Stimulated activated CD4-positive, alpha-beta T cell treated with anti-CD3 and anti-CD28 coated beads, Interleukin-15, amount 100 ng/mL, for 1 hour (primary cell): ENCODE measurements at places on chromosomes 1 and 21.

DNA sequence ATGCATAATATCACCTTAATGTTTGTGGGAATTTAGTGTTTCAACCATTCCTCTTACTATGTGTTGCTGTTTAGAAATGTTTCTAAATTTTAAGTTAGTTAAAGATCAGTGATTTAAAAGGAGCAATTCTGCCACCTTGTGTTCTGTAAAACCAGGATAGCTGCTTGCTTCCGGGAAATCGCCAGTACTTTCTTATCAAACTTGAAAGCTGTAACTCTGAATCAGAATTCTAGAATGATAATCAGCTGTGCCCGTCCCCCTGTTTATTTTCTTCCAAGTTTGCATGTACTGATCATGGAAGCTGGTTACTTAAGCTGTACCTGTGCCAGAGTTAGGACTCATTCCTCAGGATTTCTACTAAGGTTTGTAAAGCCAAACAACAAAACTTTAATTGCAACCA lies 656.4 kb downstream of the LTN1 start:
- no peak for DNase-seq

GRCh38 chr1:159829822-159830465 lies 3.3 kb downstream of the SLAMF8 start:
- no peak for DNase-seq

- no peak for DNase-seq
Observed at GRCh38 chr1:164753521-164754077, 194.6 kb downstream of the PBX1 start.

GRCh38 chr1:2476061-2476999 lies at the start of gene PLCH2:
TSS of gene PLCH2 (plus strand) at chr1:2476289. CDS start at chr1:2476589, 300 bp downstream.
- DNase-seq = no peak

- no peak for DNase-seq
Observed at GRCh38 chr1:109882288-109883245, 28.1 kb upstream of the CSF1 start.

- no peak for DNase-seq
Observed at GRCh38 chr1:202723708-202724107, 13.5 kb upstream of the SYT2 start.

GRCh38 chr1:20081353-20081810 lies 11.4 kb downstream of the PLA2G5 start:
- no peak for DNase-seq

- no peak for DNase-seq
Observed at GRCh38 chr1:90274376-90274775, 279.5 kb downstream of the ZNF326 start.

- no peak for DNase-seq
Observed at GRCh38 chr1:226157761-226158316, 28.7 kb downstream of the ACBD3 start.

GRCh38 chr1:179141592-179142251 lies 59.9 kb downstream of the TOR3A start:
- no peak for DNase-seq

DNA sequence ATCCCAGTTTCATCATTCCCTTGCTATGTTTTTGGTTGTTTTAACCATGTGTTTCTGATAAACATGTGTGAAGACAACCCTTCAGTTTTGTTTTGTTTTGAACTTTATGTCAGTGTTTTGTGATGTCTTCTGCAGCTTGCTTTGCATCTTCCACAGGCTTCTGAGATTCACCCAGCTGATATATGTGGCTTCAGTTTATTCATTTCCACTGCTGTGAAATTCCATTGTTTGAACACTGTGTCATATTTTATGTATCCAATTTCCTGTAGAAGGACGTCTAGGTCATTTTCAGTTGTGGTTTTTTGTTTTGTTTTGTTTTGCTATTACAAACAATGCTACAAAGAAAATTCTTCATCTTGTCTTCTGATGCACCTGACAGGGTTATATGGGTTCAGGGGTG lies 27.2 kb upstream of the SLC26A9 start:
- no peak for DNase-seq

- no peak for DNase-seq
Observed at GRCh38 chr1:201509601-201510374, 2.9 kb upstream of the CSRP1 start.

DNA sequence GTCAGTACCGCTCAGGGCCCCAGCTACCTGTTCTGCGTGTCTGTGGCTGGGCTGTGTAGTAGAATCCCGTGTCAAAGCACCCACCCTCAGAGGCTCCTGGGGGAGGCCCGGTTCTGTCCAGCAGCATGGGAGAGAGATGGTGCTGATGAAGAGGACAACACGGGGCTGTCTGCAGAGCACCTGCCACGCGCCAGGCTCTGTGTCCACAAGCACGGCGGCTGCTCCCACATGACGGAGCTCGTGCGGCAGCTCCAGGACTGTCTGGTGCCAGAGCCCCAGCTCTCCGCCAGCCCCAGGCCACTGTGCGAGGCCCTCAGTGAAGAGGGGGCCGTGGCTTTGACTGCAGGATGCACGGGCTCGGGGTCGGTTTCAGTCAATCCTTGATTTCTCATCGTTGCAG lies 42.0 kb upstream of the TSPEAR start:
- no peak for DNase-seq

- DNase-seq = no peak
Observed at GRCh38 chr1:98110674-98111073, 189.8 kb upstream of the DPYD start.

DNA sequence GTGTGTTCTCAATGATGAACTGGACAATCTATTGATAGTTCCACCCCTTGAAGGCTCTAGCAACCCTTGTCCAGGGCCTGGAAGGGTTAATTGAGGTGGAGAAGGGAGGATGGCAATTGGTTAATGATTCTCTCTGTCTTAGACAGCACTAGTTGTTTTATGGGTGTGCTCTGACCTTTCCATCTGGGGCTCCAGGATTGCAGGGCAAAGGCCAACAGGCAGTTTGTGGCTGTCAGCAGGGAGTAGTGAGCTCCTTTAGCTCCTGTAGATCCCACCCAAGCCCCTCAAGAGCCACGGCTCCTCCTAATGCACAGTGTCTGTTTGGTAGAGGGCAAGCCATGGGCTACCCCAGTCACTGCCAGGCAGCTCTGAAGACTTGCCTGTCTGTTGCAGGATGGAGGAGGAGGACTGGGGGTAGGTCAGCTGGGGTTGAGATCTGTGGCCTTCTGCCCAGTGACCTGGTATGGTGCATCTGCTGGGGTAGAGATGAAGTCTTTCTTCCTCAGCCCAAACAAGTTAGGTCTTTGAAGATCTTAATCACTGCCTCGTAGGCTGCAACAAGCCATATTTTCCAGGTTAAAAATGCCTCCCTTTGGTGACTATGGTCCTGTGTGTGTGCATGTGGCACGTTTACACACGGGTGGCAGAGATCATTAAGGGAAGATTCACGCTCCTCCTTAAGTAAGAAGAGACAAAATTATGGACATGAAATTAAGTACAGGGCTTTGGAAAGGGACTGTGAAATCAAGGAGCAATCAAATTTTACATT lies 7.7 kb downstream of the MROH7 start:
- DNase-seq = no peak

- DNase-seq = no peak
Observed at GRCh38 chr1:74847715-74848114, 114.8 kb downstream of the TYW3 start.

DNA sequence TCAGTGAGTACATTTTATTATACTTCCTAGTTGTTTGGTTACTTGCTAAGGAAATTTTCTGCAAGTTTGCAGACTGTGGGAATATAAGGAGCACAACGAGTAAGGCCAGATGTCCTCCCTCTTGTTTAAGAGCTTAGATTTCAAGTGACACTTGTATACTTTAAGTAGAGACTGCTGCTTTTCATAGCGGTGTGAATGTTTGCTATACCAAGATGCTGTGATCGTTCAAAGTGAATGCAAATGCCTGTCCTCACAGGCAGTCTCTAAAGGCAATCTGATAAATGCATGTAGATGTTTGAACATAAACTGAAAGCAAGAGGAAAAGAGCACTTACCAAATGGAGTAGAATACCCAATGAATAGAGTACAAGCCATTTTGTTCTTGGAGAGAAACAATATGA lies 226.4 kb downstream of the NRIP1 start:
- no peak for DNase-seq

DNA sequence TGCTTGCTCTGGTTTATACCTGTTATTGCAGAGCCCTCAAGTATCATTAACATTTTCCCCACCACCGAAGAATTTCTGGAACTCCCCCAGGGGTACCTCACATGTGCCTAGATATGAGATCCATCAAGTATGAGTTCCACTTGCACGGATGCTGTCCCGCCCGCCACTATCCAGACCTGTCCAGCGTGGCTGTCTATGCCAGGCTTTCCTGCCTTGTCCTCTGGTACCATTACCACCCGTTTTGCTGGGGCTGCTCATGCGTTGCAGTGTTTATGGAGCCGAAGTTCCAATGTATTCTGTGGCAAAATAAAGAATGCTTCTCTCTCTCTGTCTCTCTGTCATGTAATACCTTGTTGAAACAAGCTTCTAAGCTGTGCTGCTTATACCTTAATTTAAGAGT lies 543.5 kb upstream of the PTBP2 start:
- DNase-seq = no peak

DNA sequence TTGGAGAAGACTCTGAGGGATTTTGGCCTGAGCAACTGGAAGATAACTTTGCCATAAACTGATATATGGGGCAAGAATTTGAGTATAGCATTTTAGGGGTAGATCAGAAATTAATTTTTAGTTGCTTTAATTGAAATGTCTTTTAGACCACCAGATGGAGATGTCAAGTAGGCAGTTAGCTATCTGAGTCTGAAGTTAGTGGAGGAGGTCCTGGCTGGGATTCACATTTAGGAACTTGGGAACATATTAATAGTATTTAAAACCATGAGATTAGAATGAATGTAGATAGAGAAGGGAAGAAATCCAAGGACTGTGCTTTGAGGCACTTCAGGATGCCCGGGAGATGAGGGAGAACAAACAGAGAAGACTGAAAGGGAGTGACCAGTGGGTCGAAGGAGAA lies 32.6 kb downstream of the SLC44A3 start:
- no peak for DNase-seq

DNA sequence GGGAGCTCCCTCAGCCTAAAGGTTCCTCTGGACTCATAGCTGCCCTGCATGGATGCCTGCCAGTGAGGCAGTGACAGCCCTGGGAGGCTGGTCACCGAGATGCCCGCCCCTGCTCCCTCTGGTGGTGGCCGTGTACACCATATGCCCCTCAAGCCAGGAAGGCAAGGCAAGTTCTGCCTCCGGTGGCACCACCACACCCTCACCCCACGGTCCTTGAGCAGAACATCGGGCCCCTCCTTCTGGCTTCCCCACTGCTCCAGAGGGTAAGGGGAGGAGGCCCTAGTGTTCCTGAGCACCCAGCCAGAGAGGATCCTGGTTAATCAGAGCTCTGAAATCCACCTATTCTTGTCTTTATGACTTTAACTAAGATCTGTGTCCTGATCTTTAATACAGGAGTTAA lies 1.5 kb upstream of the S100A14 start:
- no peak for DNase-seq

DNA sequence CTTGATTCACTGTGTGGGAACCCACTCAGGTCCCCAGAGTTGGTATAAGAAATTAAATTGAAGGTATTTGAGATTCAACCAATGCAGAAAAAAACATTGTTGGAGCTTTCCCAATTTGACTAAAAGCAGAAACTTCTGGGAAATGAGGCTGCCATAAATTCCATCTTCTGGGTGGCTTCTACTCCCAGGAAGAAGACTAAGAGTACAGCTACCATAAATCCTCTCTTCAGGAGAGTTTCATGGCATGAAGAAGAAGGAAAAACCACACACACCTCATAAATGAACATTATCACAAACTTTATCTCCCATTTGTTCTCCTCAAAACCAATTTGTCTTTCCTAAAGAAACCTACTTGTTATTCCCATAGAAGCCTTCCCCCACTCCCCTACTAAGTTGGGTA lies 283.9 kb downstream of the DPYD start:
- no peak for DNase-seq

GRCh38 chr1:54497338-54497737 lies 50.7 kb upstream of the ACOT11 start:
- no peak for DNase-seq

GRCh38 chr1:17465228-17465627 lies 25.8 kb upstream of the RCC2 start:
- DNase-seq = no peak

GRCh38 chr1:20511518-20512428 lies 3.8 kb upstream of the MUL1 start:
- no peak for DNase-seq

- DNase-seq = no peak
Observed at GRCh38 chr1:177255411-177255810, 84.7 kb downstream of the BRINP2 start.

GRCh38 chr1:23475134-23475628 lies 8.8 kb downstream of the ASAP3 start:
- DNase-seq = no peak

GRCh38 chr1:7108251-7108650 lies 323.0 kb downstream of the CAMTA1 start:
- DNase-seq = no peak

DNA sequence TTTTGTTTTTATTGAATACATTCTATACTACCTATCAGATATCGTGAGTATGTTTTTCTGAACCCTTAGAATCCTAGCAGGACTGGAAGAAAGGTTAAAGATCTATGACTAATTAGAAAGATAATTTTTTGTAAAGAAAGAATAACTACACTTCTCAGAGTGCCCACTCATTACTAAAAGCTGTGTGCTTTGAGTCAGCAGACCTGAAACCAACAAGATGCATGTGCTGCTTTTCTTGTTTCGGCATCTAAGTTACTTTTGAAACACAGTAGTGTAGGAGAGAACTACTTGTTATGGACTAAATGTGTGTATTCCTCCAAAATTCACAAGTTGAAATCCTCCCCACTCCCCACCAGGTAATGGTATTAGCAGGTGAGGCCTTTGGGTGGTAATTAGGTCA lies 127.8 kb upstream of the ESRRG start:
- no peak for DNase-seq

DNA sequence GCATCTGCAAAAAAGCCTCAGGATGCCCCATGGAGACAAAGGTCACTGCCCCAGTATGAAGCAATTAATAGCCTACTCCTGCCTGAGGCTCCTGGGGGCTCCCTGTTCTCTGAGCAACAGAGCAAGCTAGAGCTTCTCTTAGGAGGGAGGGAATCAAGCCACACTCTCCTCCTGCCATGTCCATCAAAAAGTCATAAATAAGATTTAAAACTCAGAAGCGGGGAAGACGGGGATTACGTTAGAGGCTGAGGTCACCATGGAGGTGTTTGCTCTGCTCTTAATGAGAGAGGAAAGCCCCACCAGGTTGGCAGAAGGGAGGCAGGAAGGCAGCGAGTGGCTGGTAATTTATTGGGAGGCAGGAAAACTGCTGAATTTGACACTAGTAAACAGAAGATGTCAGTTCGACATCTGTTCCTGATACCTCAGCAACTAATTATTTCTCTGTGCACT lies 98.4 kb upstream of the TNR start:
- DNase-seq = no peak

DNA sequence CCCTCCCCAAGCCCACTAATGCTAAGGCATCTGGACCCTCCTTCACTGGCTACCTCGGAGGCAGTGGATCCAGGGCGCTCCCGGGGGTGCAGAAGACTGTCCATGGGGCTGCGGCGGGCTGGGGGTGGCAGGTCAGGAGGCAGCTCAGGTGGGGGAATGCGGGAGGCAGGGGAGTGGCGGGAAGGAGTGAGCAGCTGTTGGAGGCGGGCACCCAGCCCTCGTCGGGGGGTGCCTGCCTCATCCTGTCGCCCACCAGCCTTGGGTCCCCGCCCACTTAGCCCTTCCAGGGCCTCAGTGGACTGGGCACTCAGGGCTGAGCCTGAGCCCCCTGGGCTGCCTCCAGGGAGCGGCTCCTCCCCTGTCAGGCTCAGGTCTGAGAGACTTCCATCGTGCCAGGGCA lies 10.7 kb upstream of the GATAD2B start:
- DNase-seq = no peak
